ENCODE measurements at places on chromosomes 16 and 17.

- no peak for DNase-seq
Measured at GRCh38 chr17:66465701-66466100, 163.3 kb downstream of the PRKCA start.

GRCh38 chr17:58818654-58819053, 63.0 kb downstream of the PPM1E start:
- no peak for DNase-seq

DNA sequence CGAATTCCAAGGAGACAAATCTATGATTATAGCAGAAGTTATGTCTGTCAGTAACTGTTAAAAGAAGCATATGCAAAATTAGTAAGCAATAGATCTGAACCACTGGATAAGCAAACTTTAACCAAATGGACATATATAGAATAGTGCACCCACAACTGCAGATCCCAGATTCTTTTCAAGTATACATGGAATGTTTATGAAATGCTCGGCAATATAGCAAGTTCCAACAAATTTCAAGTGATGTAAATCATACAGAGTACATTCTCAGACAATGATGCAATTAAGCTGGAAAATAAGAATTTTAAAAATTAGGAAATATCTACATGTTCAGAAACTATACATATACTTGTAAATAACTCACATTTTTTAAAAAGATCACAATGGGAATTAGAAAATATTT, 8.4 kb upstream of the HELZ start:
- no peak for DNase-seq

GRCh38 chr17:11610999-11611566, 12.8 kb downstream of the DNAH9 start:
- no peak for DNase-seq

GRCh38 chr16:58501242-58502131, 1.5 kb downstream of the NDRG4 start:
- DNase-seq = peak; percentile 50

DNA sequence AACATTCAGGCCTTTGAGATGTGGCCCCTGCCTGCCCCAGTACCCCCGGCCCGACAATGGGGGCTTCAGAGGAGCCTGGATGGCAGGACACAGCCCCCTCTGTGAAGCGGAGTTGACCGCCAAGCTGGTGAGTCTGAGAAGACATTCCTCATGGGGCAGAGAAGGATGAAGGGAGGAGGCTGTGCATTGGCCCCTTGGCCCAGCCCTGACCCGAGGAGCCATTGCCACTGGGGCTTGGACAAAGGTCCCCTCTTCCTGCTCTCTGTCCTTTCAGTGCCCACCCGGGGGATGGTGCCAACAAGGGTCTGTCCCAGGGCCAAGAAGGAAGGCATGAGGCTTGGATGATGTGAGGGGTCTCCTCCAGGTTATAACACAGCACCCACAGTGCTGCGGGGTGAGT, 30.9 kb upstream of the PHB1 start:
- no peak for DNase-seq

DNA sequence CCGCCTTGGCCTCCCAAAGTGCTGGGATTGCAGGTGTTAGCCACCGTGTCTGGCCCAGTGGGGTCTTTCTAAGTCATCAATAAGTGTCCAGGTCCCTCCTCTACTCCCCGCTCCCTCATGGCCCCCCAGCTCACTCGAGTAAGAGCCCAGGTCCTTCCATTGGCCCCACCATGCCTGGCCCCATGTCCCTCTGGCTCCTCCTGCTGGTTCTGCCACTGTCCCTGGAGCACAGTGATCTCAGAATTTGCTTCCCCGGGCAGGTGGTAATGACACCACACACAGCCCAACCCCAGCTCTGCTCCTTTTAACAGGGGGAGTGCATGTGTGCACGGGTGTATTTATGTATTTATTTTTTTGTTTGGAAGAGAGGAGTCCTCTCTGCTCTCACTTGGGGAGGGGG, 19.6 kb downstream of the MGAT5B start:
- DNase-seq = no peak

- peak; percentile 61 for DNase-seq
Measured at GRCh38 chr16:76577003-76577402, 299.8 kb downstream of the CNTNAP4 start.

DNA sequence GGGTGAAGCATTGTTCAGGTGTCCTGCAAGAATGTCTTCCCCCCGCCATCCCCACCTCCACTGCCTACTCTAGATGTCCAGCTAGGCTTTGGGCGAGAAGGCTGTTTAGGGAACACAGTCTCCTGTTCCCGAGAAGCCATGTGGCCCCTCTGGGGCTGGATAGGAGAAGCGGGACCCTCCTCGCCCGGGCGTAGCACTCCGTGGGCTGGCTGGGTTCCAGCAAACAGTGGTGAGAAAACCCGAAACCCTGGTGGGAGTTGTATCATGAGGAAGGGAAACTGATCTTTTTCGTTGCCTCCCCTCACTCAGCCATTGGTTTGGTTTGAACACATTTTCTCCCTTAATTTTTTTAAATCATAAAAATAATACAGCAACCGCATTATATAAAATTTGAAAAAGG, 56.6 kb downstream of the IRF8 start:
- DNase-seq = no peak

GRCh38 chr16:78362524-78363135, 263.2 kb downstream of the WWOX start:
- no peak for DNase-seq

- no peak for DNase-seq
Measured at GRCh38 chr16:783404-784161, 4.6 kb downstream of the RPUSD1 start.

GRCh38 chr16:57815987-57816745, 13.9 kb upstream of the KIFC3 start:
- no peak for DNase-seq

DNA sequence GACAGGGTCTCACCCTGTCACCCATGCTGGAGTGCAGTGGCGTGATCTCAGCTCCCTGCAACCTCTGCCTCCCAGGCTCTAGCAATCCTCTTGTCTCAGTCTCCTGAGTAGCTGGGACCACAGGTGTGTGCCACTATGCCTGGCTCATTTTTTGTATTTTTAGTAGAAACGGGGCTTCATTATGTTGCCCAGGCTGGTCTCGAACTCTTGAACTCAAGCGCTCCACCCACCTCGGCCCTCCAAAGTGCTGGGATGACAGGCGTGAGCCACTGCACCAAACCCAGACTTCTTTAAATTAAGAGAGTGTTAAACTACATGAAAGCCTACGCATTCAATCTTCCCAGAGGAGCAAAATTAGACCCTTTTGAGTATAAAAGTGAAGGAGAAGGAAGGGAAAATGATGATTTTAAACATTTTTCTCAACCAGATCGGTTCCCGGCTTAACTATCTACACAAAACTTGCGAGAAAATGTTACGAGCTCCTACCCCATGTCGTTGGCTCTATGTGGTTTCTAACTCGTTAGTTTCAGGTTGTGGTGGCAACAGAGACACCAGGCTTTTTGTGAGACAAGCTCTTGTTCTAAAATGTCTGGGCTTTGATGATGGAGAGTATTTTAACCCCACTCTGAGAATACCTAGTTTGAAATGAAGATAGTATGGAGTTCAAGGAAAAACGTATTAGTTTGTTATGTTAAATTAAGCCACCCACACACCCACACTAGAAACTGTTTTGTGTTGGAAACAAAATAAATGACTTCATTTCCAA, 26.3 kb downstream of the STAT5B start:
- DNase-seq = no peak

DNA sequence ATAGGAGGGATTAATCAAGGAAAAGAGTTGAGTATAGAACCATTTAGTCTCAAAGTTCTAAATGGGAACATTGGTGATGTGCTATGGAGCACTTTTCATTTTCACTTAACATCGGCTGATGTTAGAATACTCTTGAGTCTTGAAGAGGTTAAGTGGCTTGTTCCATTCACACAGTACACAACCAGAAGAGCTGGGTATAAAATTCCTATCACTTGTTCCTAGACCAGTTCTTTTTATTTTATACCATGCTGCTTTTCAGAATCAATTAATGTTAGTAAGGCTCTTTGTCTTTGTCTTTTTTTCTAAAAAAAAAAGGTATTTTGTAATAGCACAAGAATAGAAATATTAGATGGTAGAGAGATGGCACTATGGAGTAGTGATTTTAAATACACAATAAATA, 1.7 kb upstream of the KRTAP1-1 start:
- no peak for DNase-seq

GRCh38 chr17:74467221-74467951, 952 bp downstream of the CD300A start:
- peak; percentile 80 for DNase-seq

- DNase-seq = no peak
Measured at GRCh38 chr17:12250973-12251372, 230.3 kb downstream of the MAP2K4 start.

- DNase-seq = no peak
Measured at GRCh38 chr17:46009681-46010596, 10.9 kb downstream of the STH start.

DNA sequence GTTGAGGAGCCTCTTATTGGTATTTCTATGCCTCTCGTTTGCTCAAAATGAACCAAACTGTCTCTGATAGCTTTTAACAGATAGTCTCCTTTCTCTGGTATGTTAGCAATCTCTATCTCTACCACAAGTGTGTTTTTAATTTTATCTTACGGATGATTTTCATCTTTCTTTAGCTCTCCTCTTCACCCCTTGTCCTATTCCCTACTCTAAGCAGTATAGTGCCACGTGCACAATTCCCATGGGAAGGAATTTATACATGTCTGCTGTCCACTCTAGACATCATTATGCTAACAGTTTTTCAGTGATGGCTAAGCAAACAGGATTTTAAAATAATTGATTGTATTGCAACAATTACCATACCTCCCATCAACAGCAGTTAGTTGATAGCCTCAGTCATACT, 177.3 kb downstream of the CYB561 start:
- DNase-seq = no peak

DNA sequence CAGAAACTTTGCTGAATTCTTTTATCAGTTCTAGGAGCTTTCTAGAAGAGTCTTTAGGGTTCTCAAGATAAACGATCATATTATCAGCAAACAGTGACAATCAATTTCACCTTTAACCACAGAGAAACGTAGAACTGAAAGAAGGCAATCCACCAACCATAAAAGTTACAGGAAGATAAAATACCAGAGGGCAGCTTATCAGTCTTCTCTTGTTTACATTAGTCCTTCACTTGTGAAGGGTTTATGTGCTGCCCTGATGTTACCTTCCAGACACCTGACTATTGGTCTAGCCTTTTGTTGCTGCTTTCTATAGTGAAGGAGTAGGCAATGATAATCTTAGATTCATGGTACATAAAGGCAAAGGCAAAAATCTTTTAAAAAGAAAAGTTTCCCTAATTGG, 73.2 kb upstream of the EFCAB3 start:
- no peak for DNase-seq

DNA sequence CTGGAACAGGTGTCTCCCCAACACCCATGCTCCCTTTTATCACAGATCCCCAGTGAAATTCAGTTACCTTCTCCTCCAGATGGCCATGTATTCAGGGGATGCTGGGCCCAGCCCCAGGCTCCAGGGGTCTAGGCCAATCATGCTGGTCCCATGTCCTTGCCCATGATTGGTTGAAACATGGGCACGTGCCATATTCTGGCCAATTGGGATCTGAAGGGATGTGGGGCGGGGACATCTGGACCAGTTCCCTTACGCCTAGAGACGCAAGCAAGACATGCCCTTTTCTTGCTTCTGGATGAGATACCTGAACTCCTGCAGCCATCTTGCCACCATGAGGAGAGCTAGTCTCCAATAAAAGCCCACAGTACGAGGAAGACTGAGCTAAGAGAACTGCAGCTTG, 31.0 kb upstream of the ST6GALNAC1 start:
- DNase-seq = no peak

- DNase-seq = no peak
Measured at GRCh38 chr16:56295739-56296527, 104.6 kb downstream of the GNAO1 start.

GRCh38 chr16:64012166-64012565, 1109.7 kb downstream of the CDH11 start:
- no peak for DNase-seq

DNA sequence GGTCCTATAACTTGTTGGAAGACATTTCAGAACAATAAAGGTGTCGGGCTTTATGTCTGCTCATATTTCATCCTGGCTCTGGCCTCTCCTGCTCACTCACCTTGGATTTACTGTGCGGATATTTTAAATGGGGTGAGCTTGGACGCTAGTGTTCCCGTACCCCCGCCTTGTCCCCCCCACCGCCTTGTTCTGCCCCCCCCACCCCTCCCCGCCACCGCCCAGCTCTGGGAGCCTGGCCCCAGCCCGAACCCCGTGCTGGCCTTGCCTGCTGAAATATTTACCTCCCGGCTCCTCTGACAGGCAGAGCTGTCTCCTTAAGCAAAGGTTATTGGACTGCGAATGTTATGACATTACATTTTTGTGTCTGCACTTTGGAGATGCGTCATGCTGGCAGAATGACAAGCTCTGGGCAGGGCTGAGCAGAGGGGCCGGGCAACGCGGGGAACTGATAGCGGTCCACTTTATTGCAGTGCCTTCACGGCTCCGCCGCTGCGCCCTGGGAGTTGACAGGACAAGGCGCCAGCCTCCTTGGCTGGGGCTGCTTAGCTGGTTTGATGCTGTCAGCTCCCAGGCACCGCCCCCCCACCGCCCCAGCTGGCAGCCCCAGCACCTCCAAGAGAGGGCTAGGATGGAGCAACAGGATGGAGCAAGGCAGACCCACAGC, 222.5 kb upstream of the GSE1 start:
- DNase-seq = no peak

- no peak for DNase-seq
Measured at GRCh38 chr16:72206299-72206698, 34.3 kb upstream of the PMFBP1 start.

DNA sequence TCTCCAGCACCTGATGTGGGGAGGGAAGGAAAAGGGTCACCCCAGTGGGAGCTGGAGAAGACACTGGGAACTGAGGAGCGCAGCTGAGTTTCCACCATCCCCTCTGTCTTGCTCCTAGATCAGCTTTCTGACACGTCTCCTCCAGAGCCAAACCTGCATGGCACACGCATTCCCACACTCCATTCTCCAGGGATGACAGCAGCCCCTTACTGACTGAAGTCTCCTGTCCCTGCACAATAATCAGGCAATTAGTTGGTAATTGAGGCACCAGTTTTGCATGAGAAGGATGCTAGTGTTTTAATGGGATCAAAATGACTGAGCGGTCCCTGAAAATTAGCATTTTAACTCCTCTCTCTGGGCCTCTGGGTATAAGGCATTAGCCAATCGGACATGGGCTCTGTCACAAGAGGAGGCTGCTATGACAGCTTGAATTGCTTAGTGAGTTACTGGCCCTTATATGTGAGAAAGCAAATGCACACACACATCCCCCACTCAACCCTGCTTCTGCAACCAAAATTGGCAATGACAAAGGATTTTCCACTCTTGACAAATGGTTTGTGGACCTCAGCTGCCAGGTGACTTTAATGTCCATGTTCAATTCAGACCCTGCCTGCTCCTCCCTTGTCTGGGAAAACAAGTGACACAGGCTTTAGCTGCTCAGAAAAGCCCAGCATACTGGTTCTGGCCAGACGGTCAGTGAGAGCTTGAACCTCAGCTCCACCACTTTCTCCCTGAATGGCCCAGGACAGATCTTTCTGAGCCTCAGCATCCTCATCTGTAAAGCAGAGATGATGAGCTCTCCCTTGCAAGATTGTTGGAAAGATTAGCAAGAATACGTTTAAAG, 57.2 kb upstream of the SREBF1 start:
- no peak for DNase-seq
